Kidney epithelial cell (primary cell): ENCODE measurements at places on chromosomes 6 and 20.

GRCh38 chr6:37024656-37025337 lies 19.3 kb downstream of the FGD2 start:
- DNase-seq: no peak

- no peak for DNase-seq
Observed at GRCh38 chr6:1024161-1024560, 287.7 kb upstream of the FOXQ1 start.

GRCh38 chr6:131136021-131136786 lies 937 bp downstream of the AKAP7 start:
- no peak for DNase-seq

DNA sequence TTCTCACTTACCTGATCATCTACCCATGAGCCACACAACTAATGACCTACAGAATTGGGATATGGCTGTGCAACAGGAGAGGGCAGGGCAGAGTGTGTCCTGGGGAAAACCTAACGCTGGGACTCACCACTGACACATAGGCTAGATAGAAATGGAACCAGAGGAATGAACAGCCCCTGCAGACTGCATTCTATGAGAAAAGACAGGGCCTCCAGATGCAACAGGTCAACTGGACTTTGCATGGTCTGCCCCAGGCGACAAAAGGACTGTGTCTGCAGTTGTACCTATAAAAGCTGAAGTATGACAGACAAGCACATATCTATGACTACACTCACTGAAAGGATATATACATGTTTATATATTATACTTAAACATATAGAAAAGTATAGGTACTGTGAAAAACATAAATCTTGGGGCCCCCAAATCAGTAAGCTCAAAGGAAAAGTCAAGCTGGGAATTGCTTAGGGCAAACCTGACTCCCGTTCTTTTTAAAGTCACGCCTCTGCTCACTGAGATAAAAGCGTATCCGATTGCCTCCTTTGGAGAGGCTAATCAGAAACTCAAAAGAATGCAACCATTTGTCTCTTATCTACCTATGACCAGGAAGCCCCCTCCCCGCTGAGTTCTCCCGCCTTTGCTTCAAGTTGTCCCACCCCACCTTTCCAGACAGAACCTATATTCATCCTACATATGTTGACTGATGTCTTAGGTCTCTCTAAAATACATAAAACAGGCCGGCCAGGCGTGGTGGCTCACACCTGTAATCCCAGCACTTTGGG lies 68.5 kb downstream of the EPB41L2 start:
- DNase-seq: no peak

DNA sequence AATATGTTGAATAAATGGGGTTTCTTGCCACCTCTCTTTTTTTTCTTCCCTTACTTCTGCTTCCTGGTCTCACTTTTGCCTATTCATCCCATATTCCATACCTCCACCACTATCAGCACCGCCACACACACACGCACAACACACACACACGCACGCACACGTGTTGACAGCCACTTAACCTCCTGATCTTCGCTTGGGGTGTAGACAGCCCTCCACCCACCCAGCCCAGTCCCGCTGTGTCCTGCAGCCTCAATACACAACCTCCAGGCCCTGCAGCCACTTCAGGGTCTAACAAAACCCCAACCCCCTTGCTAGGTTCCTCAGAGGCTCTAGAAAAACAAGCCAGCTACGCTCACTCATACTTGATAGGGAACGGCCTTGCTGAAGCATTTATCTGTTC lies 72.3 kb downstream of the LINC00237 start:
- DNase-seq: no peak
